ENCODE measurements at places on chromosomes 13 and 19.

DNA sequence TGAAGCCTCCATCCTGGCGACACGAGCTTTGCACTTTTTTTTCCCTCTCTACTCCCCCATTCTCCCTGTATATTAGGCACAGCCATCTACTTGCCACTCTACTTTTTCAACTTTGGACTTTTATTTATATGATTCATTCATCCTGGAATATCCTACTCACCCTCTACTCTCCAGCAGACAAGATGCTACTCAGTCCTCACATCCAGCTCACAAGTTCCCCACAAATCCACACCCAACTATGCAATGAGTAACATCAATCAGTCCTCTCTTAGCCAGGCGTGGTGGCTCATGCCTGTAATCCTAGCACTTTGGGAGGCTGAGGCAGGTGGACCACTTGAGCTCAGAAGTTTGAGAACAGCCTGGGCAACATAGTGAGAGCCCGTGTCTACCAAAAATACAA is 23.9 kb upstream of the URAD start:
- DNase-seq = no peak

- DNase-seq = no peak
Measured at GRCh38 chr19:11882606-11883005, 5.0 kb upstream of the ZNF69 start.

- DNase-seq = no peak
Measured at GRCh38 chr13:98301721-98302120, 124.7 kb upstream of the RNF113B start.

GRCh38 chr13:93875547-93875946 is 603.9 kb downstream of the DCT start:
- DNase-seq = no peak

DNA sequence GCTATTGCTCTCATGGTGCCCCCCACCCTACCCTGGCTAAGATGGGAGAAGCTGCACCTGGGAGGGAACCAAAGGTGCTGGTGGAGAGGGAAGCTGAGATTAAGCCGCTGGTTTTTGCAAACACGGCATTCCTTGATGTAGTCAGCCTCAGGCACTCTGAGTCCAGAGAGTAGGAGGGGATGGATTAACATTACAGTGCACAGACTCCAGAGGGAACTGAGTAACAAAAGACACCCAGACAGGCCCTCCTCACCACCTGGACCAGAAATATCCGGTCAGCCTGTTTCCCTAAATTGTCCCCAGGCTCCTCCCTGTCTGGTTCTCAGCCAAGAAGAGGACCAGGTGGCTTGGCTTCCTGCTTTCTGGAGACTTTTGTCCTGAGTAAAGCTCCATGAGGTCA is 28.9 kb upstream of the PABPC3 start:
- DNase-seq = no peak

GRCh38 chr13:51590231-51590970 is 6.1 kb downstream of the WDFY2 start:
- peak; percentile 17 for DNase-seq

GRCh38 chr13:24279327-24280110 is 29.9 kb upstream of the C1QTNF9 start:
- no peak for DNase-seq
